ENCODE measurements at places on chromosomes 5 and 9.

- DNase-seq = no peak
These were observed 12.6 kb downstream of the CHMP5 start for GRCh38 chr9:33277484-33277883.

DNA sequence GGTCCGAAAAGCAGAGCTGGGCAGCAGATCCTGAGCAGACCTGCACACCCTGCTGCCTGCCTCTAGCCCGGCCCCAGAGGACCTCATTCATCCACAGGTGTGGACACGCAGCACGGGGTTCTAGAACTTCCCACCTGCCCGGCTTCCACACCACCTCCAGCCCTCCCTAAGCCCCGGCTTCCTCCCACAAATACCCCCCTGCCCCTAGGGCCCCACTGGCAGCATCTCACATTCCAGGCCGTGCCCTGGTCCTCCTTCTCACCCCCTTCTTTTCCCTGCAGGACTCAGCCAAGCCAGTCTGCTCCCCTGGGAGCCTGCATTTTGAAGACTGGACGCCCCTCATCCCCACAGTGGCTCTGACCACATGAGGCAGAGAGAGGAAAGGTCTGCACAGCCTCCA is 138.9 kb downstream of the ADAMTS2 start:
- DNase-seq = no peak

DNA sequence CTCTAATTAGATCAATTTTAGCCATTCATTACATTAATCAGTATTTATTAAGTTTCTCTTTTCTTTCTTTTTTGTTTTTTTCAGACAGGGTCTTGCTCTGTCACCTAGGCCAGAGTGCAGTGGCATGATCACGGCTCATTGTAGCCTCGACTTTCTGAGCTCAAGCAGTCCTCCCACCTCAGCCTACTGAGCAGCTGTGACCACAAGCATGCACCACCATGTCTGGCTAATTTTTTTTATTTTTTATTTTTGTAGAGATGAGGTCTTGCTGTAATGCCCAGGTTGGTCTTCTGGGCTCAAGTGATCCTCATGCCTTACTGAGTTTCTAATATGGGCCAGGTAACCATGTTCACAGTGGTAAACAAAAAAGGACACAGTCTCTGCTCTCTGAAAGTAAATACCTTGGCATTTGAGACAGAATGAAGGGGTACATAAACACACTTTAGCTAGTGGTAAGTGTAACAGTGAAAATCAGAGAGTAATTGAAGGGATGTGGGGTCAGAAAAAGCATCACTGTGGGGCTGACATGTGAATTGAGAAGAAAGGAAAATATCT is 336.3 kb downstream of the ADGRV1 start:
- DNase-seq = no peak

- no peak for DNase-seq
These were observed 142.7 kb upstream of the ADAMTSL1 start for GRCh38 chr9:18331310-18331684.

- DNase-seq = no peak
These were observed 378.3 kb downstream of the CDH9 start for GRCh38 chr5:26660116-26660515.

GRCh38 chr5:62791059-62791458 is 212.4 kb downstream of the LRRC70 start:
- DNase-seq = no peak

DNA sequence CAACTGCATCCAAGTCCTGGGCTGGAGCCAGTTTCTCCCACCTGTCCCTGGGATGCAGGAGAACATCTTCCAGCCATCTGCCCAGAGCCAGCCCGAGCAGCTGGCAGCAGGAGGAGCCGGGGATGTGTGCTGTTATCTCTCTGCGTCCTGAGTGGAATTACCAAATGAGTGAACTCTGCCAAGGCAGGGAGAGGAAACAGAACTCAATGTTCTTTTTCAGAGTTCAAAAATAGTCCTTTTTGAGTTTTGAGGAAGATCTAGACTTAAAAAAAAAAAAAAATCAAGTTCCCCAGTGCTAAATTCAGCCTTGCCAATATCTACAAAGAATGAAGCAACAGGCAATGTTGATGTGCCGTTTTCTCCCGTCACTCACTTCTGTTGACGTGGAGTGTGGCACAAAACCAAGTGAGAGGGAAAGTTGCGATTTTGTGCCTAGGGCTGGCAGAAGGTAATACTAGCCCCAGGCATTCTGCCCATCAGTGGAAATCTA is 56.2 kb downstream of the TMOD1 start:
- DNase-seq = no peak

GRCh38 chr9:110105107-110105506 is 102.9 kb downstream of the C9orf152 start:
- no peak for DNase-seq

DNA sequence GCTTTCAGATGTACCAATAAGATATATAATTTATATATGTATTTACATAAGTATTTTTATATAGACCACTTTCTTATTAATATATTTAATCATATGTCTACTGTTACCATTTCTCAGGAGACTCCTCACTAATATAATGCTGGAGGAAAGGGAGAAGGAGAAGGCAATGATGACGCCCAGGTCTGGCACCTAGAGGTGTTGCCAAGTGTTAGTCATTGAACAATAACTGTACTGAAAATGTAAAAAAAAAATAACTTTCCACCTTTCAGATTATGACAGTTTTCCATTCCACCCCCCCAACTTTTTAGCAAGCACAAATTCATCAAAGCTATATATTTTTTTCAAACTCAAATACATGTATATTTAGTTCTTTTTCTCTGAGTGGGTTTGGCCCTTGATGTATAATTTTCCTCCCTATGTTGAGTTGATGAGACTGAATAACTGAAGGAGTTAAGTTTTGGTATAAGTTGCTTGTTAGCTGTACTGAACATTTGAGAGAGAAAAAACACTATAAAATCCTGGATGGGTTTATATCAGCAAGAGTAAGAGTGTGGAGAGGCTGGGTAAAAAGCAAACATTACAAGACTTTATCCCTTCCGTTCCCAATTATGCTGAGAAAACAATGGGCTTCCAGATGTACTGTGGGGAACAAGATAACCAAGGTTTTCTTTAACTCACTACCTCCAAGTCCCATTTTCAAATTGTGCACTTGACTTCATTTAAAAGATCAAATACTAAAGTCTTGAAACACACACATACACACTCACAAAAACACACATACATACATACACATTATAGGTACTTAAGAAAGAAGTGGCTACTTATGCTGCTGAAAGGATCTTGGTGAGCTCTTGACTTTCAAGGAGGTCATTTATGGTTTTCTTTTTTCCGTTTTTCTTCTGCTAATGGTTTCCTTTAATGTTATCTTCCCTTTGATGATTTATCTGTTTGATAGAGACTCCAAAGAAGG is 142.8 kb upstream of the IFNE start:
- no peak for DNase-seq

DNA sequence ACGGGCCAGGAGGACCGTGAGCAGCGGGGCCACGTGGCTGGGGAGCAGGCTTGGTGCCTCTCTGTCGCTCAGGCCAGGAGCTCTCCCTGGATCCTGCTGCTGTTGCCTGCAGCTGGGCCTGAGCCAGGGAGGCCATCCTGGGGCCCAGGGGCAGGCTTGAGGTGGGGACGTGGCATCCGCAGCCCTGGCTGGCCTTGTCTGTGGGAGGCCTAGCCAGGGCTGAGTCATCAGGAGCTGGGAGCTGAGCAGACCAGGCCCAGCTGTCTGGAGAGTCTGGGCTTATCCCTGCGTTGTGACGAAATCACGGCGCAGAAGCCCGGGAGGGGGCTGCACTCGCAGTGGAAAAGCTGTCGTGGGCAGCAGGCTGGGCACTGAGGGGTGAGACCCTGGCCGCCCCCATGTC is 138.8 kb upstream of the COL5A1 start:
- peak; percentile 89 for DNase-seq

- DNase-seq = no peak
These were observed 74.1 kb downstream of the CSF2 start for GRCh38 chr5:132147663-132148062.

DNA sequence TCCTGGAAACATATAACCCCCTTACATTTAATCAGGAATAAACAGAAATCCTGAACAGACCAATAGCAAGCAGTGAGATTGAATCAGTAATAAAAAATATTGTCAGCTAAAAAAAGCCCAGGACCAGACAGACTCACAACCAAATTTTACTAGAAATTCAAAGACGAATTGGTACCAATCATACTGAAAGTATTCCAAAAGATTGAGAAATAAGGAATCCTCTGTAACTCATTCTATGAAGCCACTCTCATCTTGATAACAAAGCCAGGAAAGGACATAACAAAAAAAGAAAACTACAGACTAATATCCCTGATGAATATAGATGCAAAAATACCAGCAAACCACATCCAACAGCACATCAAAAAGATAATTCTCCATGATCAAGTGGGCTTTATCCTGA is 714.0 kb downstream of the SEMA5A start:
- no peak for DNase-seq

DNA sequence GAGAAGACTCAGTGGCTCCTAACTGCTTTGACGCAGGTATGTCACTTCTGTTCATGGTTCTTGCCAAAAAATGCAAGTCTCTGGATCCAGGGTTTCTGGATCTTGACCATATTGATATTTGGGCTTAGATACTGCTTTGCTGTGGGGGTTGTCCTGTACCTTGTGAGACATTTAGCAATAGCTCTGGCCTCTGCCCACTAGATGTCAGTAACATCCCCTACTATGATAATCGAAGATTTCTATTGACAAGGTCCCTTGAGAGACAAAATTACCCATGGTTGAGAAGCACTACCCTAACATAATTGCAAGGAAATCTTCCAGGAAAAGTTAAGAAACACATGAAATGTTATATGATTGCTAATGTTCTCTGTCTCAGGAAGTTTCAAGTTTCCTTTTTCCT is 285.4 kb downstream of the TMEM232 start:
- DNase-seq = no peak

GRCh38 chr5:78654386-78654785 is 5.8 kb upstream of the LHFPL2 start:
- no peak for DNase-seq

DNA sequence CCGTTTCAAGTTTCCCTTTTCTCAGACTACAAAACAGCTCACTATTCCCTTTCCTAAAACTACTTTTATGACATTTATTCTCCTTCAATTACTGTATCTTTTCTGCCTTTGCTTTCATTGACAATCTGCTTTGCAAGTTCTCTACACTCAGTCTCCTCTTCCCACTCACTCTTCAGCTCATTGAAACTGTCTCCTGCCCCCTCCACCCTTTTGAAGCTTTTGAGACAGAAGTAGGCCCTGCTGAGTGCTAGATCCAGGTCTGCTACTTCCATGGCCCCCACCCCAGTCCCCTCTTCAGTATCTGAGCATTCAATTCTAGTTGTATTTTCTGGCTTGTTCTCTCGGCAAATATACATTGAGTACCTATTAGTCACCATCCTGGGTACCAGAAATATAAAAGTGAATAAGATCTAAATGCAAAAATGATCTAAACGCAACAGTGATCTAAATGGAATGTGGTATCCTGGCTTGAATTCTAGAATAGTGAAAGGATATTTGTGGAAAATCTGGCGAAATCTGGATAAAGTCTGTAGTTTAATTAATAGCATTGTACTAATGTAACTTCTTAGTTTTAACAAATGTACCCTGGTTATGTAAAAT is 58.4 kb downstream of the OR2K2 start:
- no peak for DNase-seq

DNA sequence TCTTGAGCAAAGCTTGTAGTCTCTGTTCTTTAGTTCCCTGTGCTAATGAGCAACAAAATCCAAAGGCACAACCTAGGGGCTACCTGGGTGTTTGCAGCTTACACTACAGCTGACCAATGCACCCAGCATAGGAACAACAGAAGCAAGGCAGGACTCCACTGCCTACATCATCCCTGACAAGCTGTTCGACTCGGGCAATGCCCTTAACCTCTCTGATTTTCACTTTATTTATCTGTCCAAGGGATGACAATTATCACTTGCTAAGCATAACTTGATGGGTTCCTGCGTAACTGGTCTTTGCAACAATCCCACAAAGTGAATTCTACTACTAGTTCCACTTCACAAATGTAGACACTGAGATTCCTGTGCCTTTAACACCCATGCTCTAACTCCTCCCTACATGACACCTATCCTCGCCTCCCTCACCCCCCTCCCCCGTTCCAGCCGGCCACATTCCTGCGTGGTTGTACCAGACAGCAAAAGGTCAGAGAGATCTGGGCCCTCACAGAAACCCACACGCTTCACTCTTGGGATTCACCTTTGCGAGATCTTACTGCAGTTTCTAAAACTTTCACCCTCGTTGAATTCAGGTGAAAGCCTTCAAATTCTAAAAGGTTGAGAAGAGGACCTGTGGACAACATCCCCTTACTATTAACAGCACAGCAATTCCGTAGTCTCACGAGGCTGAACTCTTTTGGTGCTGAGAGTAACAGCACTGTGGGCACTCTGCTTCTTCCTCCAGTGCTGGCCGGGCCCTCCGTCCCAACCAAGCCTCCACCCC is 995 bp downstream of the IPPK start:
- DNase-seq = peak; percentile 42

DNA sequence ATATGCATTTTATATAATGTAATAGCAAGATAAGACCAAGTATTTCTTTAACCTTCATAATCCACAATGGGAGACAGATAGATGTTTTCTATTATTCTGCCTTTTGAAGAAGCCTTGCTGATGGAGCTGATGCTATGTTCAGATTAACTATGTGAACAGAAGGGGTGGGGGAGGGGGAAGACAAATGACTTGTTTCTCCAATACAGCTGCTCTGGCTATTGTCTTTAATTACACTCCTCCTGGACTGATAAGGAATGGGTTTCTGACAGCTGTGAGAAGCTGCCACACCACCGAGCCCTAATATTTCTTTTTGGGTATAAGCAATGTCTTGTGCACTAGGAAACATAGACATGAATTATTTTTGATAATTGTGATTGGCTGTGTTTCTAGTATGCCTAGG is 62.0 kb downstream of the CAVIN4 start:
- DNase-seq = no peak

GRCh38 chr5:125837866-125838265 is 585.3 kb upstream of the GRAMD2B start:
- no peak for DNase-seq

Data from SJSA1 (cell line).